MM.1S (cell line): ENCODE measurements at places on chromosomes 4 and X.

- H3K36me3 ChIP-seq: no peaks in the 10 kb centered on the region
- H3K27ac ChIP-seq: no peak overlapping the region
- DNase-seq: peak; percentile 34
- no peaks in the 10 kb centered on the region for H3K27me3 ChIP-seq
- 0 out of 2 replicates have a peak, but pooled peaks cover 7% of the 10 kb centered on the region for H3K4me1 ChIP-seq
Observed at GRCh38 chr4:178414042-178414441, 971.8 kb upstream of the AGA start.

GRCh38 chrX:100494646-100495370, 84.7 kb upstream of the PCDH19 start:
- H3K27me3 ChIP-seq: no peaks in the 10 kb centered on the region
- H3K36me3 ChIP-seq: no peaks in the 10 kb centered on the region
- H3K4me3 ChIP-seq: no peak overlapping the region
- no peaks in the 10 kb centered on the region for H3K4me1 ChIP-seq

DNA sequence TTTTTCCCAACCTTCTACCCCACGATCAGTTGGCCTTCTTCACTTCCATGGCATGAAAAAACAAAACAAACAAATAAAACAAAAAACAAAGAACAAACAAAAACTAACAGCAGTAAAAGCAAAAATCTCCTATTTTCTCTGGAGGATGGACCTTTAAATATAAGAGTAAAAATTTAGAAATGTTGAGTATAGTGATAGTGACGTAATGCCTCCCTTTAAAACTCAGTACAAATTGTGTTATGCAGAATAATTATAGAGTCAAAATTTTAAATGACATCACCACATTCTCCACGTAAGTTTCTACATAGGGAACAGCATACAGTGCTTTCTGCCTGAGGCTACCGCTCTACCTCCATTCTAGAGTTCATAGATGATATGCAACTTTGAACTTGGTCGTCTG, 2156.4 kb downstream of the PCDH7 start:
- no peaks in the 10 kb centered on the region for H3K36me3 ChIP-seq
- H3K27me3 ChIP-seq: no peaks in the 10 kb centered on the region
- H3K4me3 ChIP-seq: no peak overlapping the region
- no peaks in the 10 kb centered on the region for H3K4me1 ChIP-seq

GRCh38 chr4:128424527-128425497, 137.2 kb upstream of the PGRMC2 start:
- DNase-seq: no peak
- peaks cover 10% of the 10 kb centered on the region; the same call in 1 of the 2 replicates for H3K4me1 ChIP-seq
- H3K27me3 ChIP-seq: no peaks in the 10 kb centered on the region
- H3K4me3 ChIP-seq: no peak overlapping the region

- no peaks in the 10 kb centered on the region for H3K27me3 ChIP-seq
- H3K4me1 ChIP-seq: no peaks in the 10 kb centered on the region
- no peak overlapping the region for H3K27ac ChIP-seq
- H3K36me3 ChIP-seq: no peaks in the 10 kb centered on the region
Observed at GRCh38 chr4:117654079-117654478, 380.2 kb upstream of the NDST3 start.
